Thymus (tissue), 14 donors: ENCODE measurements at places on chromosomes 11 and 22.

GRCh38 chr11:2830030-2830812, 55.4 kb downstream of the CDKN1C start:
- no peak for DNase-seq

DNA sequence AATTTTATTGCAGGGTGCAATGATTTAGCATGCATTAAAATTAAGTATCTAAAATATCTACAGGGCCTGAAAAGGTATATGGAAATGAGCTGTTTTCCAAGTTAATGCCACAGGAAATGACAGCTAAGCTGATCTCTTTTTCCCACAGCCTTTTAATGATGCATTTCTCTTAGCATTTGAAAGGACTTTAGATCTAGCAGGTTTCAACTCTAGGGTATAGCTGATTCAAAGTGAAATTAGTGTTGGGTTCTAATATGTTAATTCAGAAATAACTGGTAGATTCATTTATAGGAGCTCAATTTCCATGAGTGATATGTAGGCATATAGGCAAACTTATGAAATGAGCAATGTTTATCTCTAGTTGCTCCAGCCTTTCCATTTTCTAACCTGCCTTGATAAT, 274.2 kb downstream of the CASP12 start:
- DNase-seq: no peak

DNA sequence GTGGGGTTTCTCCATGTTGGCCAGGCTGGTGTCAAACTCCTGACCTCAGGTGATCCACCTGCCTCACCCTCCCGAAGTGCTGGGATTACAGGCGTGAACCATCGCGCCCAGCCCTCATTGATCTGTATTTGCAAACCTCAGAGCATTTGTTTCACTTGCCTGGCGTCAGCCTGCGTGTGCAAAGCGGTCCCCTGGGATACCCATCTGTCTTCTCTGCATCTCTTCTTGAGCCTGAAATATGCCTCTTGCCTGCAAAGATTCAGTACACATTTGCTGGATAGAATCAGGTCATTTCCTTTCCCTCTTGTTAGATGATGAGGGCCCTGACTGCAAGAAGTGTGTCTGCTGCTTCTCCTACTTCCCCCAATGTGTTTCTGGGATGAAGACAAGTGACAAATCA, 1291.0 kb downstream of the TBC1D22A start:
- DNase-seq: no peak

GRCh38 chr11:2390091-2390724, 10.3 kb upstream of the TSSC4 start:
- DNase-seq: no peak

DNA sequence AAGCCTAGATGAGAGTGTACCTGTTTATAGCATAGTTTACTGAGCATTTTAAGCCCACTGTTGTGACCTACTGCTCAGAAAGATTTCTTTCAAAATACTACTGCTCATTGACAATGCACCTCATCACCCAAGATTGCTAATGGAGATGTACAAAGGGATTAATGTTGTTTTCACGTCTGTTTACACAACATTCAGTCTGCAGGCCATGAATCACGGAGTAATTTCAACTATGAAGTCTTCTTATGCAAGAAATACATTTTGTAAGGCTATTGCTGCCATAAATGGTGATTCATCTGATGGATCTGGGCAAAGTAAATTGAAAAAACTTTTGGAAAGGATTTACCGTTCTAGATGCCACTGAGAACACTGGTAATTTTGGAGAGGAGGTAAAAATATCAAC, 112.9 kb downstream of the KIF18A start:
- no peak for DNase-seq

DNA sequence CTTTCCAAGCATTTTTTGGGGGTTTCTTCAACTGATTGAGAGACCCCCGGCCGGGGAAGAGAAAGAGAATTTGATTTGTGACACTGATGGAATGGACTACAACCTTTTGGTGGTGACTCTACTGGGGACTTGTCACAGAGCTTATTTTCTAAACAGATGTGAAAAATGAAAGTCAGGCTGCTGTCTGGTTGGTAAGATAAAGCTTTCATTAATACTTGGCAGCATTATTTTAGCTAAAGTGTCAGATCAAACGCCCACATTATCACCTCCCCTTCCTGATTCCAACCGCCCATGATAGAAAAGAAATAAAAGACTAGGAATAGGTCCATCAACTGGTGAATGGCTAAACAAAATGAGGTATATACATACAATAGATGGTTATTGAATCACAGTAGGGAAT, 45.6 kb upstream of the EHF start:
- no peak for DNase-seq

DNA sequence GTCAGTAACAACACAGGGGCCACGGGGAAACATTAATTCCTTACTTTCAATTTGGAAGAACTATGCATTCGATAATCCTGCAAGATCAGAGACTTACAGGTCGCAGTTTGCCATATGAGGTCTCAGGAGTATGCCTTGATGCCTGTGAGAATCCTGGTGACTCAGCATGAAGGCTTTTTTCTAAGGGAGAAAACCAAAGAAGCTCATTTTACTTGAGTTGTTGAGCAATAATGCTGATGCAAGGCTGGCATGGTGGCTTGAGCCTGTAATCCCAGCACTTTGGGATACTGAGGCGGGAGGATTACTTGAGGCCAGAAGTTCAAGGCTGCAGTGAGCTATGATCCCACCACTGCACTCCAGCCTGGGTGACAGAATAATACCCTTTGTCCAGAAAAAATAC, 26.6 kb downstream of the ATG16L2 start:
- no peak for DNase-seq

- DNase-seq: no peak
Observed at GRCh38 chr11:69208190-69209037, 52.7 kb downstream of the SMIM38 start.

DNA sequence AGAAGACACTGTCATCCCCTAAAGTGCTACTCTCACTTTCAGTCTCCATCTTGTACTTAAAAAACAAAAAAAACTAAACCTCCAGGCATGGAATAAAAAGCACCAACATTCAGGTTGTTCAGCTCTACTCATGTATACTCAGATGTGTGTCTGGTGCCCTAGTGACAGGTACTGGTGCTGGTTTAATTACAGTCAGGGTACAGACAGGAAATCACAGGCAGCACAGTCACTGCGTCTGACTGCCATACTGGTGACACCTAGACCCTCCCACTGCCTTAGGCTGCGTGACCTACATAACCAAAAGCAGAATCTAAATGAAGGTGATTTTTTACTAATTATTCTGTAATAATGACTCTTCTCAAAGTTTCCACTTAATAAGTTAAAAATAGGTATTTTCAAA, at the start of gene ARHGAP32:
ARHGAP32 (minus strand) TSS at position 176 of the 400 bp plus-strand sequence; CDS start at position 49, 127 bp downstream.
- no peak for DNase-seq

GRCh38 chr11:115498354-115498753, 5.9 kb downstream of the CADM1 start:
- no peak for DNase-seq

DNA sequence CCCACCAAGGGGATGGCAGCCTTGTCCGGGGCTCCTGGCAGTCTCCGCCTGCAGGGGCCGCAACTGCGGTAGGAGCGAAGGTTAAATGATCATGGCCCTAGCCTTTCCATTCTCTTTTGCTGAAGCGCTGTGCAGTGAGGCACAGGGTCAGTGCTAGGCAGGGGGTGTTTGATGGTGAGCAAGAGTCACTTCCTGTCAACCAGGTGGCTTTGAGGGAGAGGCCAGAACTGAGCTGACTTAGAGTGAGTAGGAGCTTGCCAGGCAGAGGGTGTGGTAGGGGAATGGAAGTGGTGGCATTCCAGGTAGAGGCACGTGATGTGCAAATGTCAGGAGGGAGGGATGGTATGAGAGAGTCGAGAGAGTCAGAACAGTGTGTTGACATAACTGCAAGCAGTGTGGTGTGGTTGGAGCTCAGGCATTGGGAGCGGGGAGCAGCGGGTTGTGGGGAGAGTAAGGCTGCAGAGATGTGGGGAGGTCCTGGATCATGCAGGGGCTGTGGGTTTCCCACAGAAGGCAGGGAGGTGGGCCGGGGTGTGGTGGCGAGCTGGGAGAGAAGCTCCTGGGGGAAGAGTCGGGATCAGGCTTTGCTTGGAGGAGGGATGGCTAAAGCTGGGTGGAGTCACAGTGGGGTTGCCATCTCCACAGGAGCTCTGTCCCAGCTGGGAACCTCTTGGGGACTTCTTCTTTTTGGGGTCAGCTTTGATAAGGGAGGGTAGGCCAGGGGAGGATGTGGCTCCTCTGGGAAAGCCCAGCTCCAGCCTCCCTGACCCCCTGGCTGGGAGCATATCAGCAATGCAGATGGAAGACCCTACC, 33.3 kb downstream of the AMPD3 start:
- DNase-seq: peak; percentile 22

- no peak for DNase-seq
Observed at GRCh38 chr11:789943-790342, at the start of gene CEND1. TSS of gene CEND1 (minus strand) at chr11:790090. CDS start at chr11:788576, 1,514 bp downstream.

DNA sequence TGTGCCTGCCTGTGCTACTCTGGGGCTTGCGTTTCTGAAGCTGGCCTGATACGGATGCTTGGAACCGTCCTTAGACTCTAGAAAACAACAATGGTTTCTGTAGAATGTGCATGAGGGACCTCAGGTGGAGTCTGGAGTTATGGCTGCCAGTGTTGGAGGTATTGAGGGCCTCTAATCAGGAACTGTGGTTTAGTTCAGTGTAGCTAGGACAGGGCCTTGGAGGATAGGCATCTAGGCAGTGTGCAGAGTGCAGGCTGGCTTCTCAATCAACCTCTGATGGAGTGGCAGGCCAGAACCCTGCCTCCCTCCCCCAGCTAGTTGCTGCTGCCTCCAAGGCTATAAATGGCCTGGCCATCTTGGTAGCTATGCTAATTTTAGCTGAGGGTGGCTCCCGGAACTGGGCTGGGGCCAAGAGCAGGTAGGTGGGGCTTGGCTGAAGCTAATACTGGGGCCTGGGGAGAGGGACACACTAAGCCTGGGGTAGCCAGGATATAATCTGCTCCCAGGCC, 4.0 kb downstream of the STIM1 start:
- no peak for DNase-seq

GRCh38 chr22:18013436-18013835, 10.9 kb downstream of the MICAL3 start:
- DNase-seq: no peak

- DNase-seq: no peak
Observed at GRCh38 chr11:61119055-61119454, 16.8 kb downstream of the CD5 start.

DNA sequence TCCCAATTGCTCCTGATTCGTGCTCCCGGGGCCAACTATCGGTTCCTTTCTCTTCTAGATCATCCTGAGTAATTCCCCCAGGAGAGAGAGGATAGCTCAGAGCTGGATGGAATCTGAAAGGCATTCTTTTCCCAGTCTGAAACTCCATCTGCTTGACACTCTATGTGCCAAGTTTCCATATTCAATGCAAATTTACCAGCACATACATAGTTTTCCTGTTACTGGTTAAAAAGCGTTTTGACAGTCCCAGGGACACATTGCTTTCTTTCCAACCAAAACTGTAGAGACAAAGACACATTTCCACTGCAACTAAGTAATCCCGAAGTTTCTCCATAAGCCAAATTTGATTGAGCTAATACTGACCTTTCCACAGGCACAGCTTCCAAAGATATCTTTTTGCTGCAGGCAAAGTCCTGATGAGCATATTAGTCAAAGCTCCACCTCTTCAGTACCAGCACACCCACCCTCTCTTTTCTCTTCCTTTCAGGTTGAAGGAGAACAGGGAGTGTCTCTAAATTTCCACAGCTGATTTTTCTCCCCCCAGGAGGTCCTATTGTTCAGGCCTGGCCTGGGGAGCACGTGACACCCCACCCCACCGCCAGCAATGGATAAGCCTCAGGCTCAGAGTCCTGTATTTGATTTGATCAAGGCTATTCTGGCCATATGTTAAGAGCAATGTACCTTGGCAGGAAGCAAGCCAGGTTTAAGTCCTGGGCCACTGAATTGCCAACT, 9.7 kb upstream of the ANKK1 start:
- DNase-seq: no peak

DNA sequence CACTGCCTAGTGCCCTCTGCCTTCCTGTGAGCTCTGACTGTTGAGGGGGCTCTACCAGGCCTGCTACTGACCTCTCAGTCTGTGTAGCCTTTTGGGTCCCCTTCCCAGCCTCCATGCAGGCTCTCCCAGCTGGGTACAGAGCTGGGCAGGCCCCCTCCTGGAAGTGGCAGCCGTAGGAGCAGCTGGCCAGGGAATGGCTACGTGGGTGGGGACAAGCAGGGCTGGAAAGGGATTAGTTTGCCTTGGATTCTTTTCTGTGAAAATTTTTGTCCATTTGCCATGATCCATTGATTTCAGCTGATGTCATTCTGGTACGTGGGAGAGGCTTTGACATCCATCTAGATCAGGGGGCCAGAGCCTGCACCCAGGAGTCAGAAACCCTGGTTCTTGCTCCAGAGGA, 23.9 kb upstream of the NECTIN1 start:
- DNase-seq: no peak

GRCh38 chr22:25482868-25483639, 81.4 kb upstream of the GRK3 start:
- no peak for DNase-seq

GRCh38 chr11:33445761-33446161, 188.6 kb downstream of the HIPK3 start:
- no peak for DNase-seq

DNA sequence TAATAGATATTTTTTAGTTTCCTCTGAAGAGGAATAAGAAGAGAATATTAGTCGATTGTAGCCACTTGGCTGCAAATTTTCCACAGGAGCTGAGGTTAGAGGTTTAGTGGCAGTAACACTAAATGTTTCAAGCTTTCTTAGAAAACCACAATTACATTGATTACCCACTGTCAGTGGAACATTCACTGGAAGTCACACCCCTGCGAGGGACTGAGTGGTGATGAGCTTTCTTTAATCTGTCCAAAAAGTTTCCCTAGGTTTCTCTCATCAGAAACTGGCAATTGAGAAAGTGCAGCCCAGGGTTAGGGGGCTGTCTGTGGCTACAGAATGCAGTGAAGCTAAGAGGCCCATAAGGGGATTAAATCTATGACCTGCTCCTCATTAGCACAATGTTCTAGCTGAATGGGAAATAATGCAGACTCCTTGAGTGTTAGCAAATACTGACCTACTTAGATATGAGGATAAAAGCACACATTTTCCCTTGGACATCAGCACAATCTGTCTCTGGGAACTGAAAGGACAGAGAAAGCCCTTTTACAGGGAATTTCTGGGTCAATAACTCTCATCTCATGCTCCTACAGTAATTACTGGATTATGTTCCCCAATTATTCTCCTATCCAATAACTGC, 189.5 kb downstream of the FAM76B start:
- DNase-seq: no peak

GRCh38 chr22:42217752-42218280, 52.6 kb downstream of the TCF20 start:
- no peak for DNase-seq

- DNase-seq: no peak
Observed at GRCh38 chr22:25818541-25818940, 76.6 kb downstream of the MYO18B start.

DNA sequence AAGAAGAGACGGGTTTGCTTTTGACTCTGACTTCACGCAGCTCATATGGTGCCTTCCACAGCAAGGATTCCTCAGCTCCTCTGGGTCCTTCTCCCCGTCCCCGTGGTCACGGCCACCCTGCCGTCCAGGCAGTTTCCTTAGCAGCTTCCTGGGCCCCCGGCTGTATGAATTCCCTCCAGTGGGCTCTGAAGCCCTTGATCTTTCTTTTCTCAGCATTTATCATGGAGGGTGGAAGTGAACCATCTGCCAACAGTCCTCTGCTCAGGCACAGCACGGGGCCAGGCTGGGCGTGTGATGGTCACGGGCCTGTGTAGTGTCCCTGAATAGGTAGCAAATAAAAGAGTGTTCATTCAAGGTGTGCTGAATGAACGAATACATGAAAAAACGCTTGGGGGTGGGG, 782.4 kb downstream of the BRD1 start:
- no peak for DNase-seq

GRCh38 chr11:121762820-121763219, 310.1 kb upstream of the SORL1-AS1 start:
- DNase-seq: no peak
